Activated CD4-positive, alpha-beta memory T cell treated with anti-CD3 and anti-CD28 coated beads for 36 hours (primary cell): ENCODE measurements at places on chromosomes 16 and 17.
A peak's percentile ranks its signal among the peaks of the same experiment; 100 is the strongest.

DNA sequence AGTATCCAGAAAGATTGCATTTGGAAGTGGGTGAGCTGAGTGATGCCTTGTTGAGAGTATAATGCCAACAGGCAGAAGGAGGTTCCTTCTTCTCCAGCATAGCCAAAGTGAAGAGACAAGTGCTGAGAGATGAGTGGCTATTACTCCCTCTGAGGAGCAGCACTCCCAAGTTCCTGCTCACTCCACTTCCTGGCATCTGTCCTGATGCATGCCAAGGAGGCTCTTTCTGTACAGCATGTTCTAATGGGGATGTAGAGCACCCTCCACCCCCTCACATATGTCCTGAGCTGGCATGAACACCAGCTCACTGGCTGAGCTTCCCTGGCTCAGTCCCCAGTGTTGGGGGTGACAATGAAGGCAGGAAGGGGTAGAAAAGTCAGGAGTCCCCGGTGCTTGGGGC is 44.2 kb upstream of the DNAH9 start:
- H3K27me3 ChIP-seq, result no peaks in the 10 kb centered on the region
- DNase-seq, result no peak
- H3K36me3 ChIP-seq, result no peaks in the 10 kb centered on the region
- H3K4me3 ChIP-seq, result no peak overlapping the region
- no peak overlapping the region for H3K27ac ChIP-seq

DNA sequence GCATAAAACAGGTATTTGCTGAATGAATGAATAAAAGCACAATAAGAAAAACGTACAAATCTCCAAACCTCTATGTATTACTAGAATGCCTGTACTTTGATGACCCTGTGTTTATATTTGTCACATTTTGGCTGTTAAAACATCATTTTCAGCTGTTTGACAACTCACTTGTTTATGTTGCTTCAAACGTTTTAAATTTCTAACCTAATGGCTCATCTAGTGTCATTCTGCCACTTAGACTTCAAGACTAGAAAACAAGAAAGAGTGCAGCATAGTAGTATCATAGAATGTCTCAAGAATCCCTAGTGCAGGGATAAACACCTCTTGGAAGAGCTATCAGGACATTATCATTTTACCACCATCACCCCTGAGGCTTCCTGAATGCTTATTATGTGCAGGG is 19.4 kb upstream of the PMP22 start:
- H3K27me3 ChIP-seq, result peaks cover 36% of the 10 kb centered on the region
- no peaks in the 10 kb centered on the region for H3K4me1 ChIP-seq
- no peak for DNase-seq
- no peak overlapping the region for H3K27ac ChIP-seq
- H3K4me3 ChIP-seq, result no peak overlapping the region

GRCh38 chr17:81735264-81736102 is 23.4 kb downstream of the SLC25A10 start:
- peak; percentile 27 for DNase-seq
- H3K27ac ChIP-seq, result no peak overlapping the region
- no peak overlapping the region for H3K4me3 ChIP-seq
- no peaks in the 10 kb centered on the region for H3K36me3 ChIP-seq
- H3K4me1 ChIP-seq, result peaks cover 10% of the 10 kb centered on the region

DNA sequence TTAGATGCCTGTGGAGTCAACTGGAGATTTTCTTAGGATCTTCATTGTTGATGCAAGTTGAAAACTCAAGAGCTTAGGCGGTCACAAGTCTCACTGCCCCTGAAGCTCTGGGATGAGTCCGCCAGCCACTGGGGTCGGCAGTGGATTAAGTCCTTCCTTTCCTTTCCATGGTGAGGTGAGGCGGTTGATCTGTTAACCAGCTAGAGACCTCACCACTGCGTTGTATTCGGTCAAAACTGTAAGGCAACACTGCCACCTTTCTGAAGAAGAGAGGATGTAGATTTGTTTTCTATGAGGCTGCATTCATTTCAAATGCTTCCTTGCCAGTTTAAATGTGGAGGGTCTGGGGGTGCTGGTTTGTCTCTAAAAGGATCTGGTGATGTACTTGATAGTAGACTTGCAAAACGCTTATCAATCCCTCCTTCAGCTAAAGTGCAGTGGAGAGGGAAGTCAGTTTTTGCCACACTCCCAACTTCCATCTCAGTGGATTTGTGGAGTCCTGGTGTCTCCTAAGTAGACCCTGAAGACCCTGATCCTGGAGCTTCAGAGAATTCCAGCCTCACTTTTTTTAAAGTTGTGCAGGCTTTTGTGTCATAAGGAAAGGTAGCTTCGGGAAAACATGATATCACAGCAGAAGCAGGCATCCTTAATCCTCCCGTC is 1.7 kb downstream of the MYOCD start:
- no peak overlapping the region for H3K4me3 ChIP-seq
- no peak overlapping the region for H3K27ac ChIP-seq
- DNase-seq, result no peak
- no peaks in the 10 kb centered on the region for H3K4me1 ChIP-seq
- no peaks in the 10 kb centered on the region for H3K36me3 ChIP-seq
- H3K27me3 ChIP-seq, result peaks cover 37% of the 10 kb centered on the region

DNA sequence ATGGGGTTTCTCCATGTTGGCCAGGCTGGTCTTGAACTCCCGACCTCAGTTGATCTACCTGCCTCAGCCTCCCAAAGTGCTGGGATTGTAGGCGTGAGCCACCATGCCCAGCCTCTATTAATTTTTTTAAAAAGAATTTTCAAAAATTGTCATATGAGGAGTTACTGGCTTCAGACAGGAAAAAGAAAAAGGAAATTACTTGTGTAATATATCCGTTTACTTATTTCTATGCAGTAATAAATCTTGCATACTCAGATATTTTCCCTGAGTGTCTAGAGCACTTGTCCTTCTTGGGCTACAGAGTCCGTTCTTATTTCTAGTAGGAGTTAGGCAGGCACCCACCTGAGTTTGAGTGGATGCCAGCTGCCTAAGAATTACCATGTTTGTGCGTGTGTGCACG is 85.8 kb downstream of the VMP1 start:
- H3K27ac ChIP-seq, result no peak overlapping the region
- H3K27me3 ChIP-seq, result no peaks in the 10 kb centered on the region
- H3K4me1 ChIP-seq, result peaks cover 46% of the 10 kb centered on the region
- H3K36me3 ChIP-seq, result peaks cover 25% of the 10 kb centered on the region
- DNase-seq, result no peak

DNA sequence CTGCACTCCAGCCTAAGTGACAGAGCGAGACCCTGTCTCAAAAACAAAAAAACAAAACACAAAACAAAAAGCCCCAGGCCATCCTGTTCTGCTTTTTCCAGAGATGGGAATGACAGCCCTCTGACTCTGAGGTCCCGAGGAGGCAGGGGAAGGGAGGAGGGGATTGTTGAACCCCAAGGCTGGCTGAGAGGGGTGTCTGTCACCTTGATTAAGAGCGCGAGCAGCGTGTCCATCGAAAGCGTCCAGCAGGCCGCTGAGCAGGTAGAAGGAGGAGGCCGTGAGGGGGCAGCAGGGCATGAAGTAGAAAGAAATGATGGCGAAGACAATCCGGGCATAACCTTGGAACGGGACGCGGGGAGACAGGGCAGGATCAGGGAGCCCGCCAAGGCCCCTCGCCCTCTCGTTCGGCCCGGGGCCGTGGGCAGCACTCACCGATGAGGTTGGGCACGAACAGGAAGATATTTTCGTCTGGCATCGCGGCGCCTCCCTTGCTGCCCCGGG is 593 bp downstream of the CDIPT start:
- H3K36me3 ChIP-seq, result peaks cover 6% of the 10 kb centered on the region
- DNase-seq, result peak; percentile 28
- H3K4me1 ChIP-seq, result peaks cover 18% of the 10 kb centered on the region
